Aorta (tissue), 5 donors: ENCODE measurements at places on chromosomes 6 and 20. TPM values are rescaled to one million over a fixed set of nuclear protein-coding genes. Genes with fewer than 3 reads are reported as not detected.

GRCh38 chr6:17226786-17227233 is 54.4 kb upstream of the RBM24 start:
- no peaks in the 10 kb centered on the region for H3K36me3 ChIP-seq
- H3K4me3 ChIP-seq, result no peak overlapping the region
- no peaks in the 10 kb centered on the region for H3K27me3 ChIP-seq
- H3K4me1 ChIP-seq, result peaks cover 2% of the 10 kb centered on the region
- no peak overlapping the region for H3K27ac ChIP-seq
- DNase-seq, result no peak

DNA sequence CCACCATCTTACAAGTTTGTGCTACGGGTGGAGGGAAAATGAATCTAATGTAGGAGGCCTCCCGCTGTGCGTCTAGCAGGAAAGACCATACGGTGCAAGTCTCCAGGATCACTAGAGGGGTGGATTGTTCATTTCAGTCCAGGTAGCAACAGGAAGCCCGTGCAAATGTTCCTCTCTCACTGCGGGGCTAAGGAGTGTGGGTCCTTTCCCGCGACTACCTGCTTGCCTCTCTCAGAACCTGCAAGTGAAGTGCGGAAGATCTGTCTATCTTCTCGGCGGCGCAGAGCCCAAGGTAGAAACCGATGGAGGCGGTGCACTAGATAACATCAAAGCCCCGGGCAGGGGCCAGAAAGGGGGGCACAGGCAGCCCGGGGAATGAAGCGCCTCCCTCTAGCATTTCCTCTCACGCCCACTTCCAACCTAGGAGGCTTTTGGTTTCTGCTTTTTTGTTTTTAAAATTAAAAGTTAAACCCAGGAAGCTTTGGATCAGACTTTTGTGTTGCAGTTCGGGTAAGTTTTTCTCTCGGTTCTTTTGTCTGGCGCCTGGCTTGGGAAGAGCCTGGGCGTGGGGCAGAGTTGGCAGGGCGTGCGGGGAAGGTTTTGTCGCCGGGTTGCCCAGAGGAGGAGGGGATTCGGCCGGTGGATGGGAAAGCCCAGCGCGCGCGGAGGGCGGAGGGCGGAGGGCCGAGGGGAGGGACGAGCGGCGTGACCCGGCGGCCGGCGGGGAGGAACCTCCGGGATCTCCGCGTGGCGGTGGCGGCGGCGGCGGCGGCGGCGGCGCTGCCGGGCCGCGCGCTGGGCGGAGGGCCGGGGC is 3.5 kb upstream of the HIVEP1 start:
- peak; percentile 94 for DNase-seq

DNA sequence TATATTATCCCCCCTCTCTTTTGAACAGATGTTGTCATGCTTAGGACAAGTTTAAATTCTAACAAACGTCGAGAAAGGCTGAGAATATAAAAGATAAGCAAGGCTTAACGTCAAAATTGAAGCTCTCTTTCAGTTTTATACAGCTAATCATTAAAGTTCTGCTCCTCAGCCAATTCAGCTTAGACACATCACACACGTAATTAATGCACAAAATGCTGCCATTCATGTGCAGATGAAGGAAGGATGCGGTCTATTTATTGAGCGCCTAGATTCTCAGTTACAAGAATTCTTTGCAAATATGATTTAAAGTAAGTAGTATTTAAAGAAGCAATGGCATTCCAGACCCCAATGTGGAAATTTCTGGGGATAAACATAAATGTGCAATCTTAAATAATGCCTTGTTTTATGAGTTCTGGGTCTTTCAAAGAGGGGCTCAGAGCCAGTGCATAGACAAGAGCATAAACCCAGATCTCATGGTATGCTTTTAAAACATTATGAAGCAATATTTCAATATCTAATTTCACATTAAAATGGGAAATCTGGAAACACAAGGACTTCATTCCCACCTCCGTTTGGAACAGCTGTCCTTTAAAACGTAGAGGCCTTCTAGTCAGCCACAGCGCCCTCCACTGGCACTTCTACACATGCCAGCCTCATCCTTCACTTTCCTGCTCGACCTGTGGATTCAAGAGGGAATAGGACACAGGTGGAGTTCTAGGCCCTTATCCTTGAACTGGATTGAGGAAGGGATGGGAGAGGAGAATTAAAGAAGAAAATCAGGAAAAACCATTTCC is 85.8 kb downstream of the LYRM4 start:
- DNase-seq, result no peak
- no peaks in the 10 kb centered on the region for H3K36me3 ChIP-seq
- no peak overlapping the region for H3K27ac ChIP-seq
- H3K27me3 ChIP-seq, result no peaks in the 10 kb centered on the region
- H3K4me3 ChIP-seq, result no peak overlapping the region

- no peak overlapping the region for H3K27ac ChIP-seq
- no peak for DNase-seq
- H3K4me1 ChIP-seq, result no peaks in the 10 kb centered on the region
- no peaks in the 10 kb centered on the region for H3K36me3 ChIP-seq
Measured at GRCh38 chr6:134146268-134147033, 94.0 kb upstream of the SLC2A12 start.

GRCh38 chr6:29679962-29680361 is 990 bp downstream of the ZFP57 start:
- H3K36me3 ChIP-seq, result no peaks in the 10 kb centered on the region
- H3K27me3 ChIP-seq, result no peaks in the 10 kb centered on the region
- H3K4me3 ChIP-seq, result no peak overlapping the region
- no peak overlapping the region for H3K27ac ChIP-seq

GRCh38 chr6:137827977-137828810 is 38.9 kb upstream of the TNFAIP3 start:
- H3K27me3 ChIP-seq, result no peaks in the 10 kb centered on the region

Gene HLA-DPB1
- total RNA-seq, result 98.9 TPM
